ENCODE measurements at places on chromosomes 1 and 21. TPM values are rescaled to one million over a fixed set of nuclear protein-coding genes. Genes with fewer than 3 reads are reported as not detected.

DNA sequence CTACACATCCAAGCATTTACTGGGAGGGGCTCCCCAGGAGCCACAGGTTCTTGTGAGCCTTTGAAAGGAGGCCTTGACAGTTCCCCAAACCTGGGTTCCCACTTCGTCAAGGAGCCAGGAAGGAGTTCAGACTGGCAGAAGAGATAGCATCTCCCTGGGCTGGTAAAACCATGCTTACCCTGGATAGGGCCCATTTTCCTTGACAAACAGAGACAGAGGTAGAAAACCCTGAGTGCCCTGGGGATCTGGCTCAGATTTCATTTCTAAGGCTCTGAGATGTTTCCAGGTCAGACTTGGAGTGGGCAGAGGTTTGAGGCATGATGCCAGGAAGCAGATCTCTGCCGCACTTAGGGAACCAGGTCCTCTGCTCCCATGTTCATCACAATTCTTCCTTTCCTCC lies 2.7 kb downstream of the ETNK2 start:
- peaks cover 4% of the 10 kb centered on the region for H3K4me1 ChIP-seq
- no peak for DNase-seq
- H3K36me3 ChIP-seq: no peaks in the 10 kb centered on the region
- H3K27me3 ChIP-seq: no peaks in the 10 kb centered on the region
- no peak overlapping the region for H3K27ac ChIP-seq

DNA sequence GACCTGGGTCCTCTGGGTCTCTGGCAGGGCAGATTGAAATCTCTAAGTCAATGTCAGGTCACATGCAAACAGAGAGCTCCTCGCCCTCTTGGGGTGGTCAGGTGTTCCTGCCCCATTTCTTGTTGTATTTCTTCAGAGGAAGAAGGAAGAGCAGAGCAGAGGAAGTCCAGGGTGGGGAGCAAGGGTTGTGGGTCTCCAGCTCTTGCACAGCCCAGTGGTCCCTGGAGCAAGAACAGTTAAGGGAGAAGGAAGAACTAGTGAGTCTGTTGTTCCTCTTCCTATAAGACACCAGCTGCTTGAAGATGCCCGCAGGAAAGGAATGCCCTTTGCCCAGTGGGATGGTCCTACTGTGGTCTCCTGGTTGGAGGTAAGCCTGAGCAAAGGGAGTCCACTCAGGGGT lies 26.3 kb downstream of the MYOG start:
- peaks cover 56% of the 10 kb centered on the region for H3K36me3 ChIP-seq
- H3K27ac ChIP-seq: no peak overlapping the region
- H3K27me3 ChIP-seq: no peaks in the 10 kb centered on the region
- H3K4me1 ChIP-seq: peaks cover 2% of the 10 kb centered on the region
- no peak overlapping the region for H3K4me3 ChIP-seq

DNA sequence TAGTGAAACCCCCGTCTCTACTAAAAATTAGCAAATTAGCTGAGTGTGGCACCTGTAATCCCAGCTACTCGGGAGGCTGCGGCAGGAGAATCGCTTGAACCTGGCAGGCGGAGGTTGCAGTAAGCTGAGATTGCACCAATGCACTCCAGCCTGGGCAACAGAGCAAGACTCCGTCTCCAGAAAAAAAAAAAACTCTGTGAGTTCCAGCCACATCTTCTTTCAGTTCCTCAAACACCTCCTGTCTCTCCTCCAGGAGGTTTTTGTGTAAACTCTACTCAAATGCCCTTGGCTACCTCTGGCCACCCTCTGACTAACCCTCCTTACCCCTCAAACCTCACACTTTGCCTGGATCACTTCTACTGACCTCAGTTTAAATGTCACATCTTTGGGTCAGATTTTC lies 38.1 kb downstream of the RCSD1 start:
- H3K36me3 ChIP-seq: no peaks in the 10 kb centered on the region
- no peaks in the 10 kb centered on the region for H3K4me1 ChIP-seq
- no peak overlapping the region for H3K4me3 ChIP-seq
- H3K27me3 ChIP-seq: no peaks in the 10 kb centered on the region

The CAPN8 gene
- not detected for total RNA-seq

The RAB3B gene
- total RNA-seq: 30.6 TPM

Data from H9 (cell line).